ENCODE measurements at places on chromosomes 12 and 14.

- no peak for DNase-seq
Observed at GRCh38 chr12:29207120-29207519, 58.0 kb downstream of the FAR2 start.

- no peak for DNase-seq
Observed at GRCh38 chr12:127810041-127810440, 456.9 kb upstream of the TMEM132C start.

DNA sequence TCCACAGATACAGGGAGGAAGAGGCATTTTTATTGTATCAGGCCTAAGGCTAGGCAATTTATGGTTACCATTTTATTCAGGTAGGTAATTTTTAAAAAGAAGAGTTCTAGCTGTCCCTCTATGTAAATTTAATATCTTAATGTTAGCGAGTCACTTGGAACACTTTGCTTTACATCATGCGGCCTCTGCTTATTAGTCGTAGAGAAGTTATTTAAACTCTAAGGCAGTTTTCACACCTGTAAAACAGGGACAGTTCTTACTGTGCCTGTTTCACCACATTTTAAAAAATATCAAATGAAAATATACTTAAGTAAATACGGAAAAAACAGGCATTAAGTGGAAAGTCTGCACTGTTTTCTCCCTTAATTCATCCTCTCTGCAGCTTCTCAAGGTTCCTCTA, 71.4 kb upstream of the POC1B start:
- DNase-seq, result no peak

DNA sequence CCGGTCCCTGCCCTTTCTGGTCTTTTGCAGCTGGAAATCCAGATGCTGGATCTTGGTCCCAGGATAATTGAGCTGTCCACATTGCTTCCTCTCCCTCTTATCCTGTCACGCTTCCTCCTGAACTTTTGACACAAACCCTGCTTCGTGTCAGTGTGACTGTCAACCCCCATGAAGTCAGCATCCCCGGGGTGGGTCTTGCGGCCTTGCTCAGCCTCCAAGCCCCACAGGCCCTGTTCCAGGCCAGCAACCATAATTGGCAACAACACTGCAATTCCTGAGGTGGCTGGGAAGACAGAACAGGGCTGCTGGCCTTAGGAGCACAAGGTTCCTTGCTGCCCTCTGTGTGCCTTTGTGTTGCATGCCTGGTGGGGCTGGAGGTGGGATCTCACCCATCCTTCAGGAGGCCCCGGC, 74.9 kb downstream of the NTF3 start:
- DNase-seq, result no peak

DNA sequence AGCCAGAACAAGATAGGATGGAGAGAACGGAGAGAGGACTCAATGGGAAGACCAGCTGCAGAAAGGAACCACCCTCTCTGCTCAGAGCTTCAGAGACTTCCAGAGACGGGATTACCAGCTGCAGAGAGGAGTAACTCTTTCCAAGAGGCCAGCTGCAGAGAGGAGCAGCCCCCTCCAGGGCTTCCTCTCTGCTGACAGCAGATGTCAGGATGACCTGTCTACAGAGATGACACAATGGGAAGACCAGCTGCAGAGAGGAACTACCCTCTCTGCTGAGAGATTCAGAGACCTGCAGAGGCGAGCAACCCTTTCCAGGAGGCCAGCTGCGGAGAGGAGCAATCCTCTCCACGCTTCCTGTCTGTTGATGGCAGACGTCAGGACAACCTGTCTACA, 61.8 kb downstream of the KLRG1 start:
- no peak for DNase-seq
